NCI-H774 (cell line): ENCODE measurements at places on chromosomes 16 and 17.
A peak's percentile ranks its signal among the peaks of the same experiment; 100 is the strongest.

- DNase-seq, result peak; percentile 5
These were observed 465 bp upstream of the PRSS22 start for GRCh38 chr16:2858245-2859025.

DNA sequence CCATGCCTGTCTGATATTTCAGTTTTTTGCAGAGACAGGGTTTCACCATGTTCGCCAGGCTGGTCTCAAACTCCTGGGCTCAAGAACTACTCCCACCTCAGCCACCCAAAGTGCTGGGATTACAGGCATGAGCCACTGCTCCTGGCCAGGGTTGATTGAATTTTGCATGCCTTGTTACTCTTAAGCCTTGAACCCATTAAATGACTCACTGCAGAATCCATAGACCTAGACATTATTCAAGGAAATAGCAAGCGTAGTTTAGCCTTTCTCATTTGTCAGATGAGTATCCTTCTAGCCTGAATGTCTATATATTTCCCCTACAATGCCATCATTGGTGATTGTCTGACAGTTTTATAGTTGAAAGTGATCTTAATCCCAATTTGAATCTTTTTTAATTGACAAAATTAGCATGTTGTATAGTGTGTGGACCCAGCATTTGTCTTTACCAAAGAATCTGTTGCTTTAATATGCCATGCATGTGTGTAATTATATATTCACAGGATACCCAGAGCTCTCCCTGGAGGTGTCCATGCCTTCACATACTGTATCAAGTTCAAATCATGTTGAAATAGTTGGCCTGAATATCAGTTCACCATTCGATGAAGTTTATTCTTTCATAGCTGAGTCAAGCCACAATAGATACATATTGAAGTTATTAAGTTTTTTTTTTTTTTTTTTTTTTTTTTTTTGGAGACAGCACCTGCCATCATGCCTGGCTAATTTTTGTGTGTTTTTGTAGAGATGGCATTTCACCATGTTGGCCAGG is 321.0 kb downstream of the CPPED1 start:
- no peak for DNase-seq

GRCh38 chr16:69935740-69936139 is 15.4 kb upstream of the CLEC18A start:
- DNase-seq, result no peak

- DNase-seq, result no peak
These were observed 133.2 kb downstream of the MSI2 start for GRCh38 chr17:57389473-57389872.

DNA sequence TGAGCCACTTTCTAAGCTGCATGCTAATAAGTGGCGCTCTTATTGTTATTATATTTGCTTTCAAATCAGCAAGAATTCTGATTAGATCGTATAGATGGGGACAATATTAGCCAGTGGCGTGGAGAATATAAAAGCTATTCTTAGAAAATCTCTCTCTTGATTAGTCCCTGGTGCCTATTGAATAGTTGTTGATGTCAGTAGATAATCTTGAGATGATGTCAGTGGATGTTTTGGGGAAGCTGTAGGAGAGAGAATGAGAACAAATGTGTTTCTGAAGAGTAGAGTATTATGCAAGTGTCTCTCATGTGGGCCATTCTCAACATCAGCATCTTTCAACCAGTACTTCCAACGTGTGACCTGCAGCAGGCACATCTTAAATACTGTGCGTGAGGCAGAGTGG is 445.7 kb downstream of the GRIN2A start:
- no peak for DNase-seq

DNA sequence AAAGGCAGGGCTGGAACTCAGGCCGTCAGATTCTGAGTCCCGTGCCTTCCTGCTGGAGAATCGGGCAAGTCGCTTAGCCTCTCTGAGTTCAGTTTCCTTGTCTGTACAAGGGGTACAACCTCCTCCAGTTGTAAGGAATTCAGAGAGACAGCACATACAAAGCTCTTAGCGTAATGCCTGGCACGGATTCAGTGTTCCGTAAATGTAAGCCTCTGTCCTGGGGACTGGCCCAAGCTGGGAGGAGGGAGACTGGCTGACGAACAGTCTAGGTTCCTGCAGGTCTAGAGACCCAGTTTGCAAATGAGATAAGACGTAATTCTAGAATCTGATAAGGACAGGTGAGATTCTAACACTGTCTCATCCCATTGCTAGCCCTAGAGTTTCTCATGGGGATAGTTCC is 9.9 kb downstream of the METTL22 start:
- no peak for DNase-seq

- DNase-seq, result no peak
These were observed 8.9 kb downstream of the TLE7 start for GRCh38 chr16:71432906-71433305.

- no peak for DNase-seq
These were observed 7.3 kb downstream of the MILR1 start for GRCh38 chr17:64455993-64456885.

- no peak for DNase-seq
These were observed 50.6 kb upstream of the NDRG4 start for GRCh38 chr16:58449306-58449705.

DNA sequence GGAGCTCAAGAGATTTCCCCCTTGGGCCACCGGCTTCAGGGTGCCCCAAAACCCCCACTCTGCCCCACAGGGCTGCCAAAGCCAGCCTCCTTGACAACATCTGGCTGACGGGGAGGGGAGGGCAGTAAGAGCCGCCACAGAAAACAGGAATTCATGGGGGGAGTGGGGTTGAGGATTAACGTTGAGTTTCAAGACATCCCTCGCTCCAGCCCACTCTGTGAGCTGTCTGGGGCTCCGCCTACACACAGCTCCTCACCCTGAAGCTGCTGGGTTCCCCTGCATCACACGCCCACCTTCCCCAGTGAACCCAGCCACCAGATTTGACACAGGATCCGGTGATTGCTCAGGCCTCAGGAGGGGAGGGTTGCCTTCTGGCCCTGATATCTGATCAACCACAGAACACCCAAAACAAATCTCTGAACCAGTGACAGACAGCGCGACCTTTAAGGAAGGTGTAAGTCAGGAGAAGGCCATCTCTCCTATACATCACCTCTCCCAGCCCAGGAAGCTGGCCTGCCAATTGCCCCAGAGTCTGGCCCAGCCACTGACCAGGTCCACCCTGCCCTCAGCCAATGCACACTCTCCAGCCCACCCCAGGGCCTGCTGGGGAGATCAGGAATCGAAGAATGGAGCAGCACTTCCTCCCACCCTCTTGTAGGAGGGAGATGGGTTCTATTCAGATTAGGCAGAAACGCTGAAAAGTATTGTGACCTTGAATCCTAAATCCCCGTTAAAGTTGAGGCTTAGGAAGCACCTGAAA is 132.1 kb downstream of the CLEC16A start:
- no peak for DNase-seq

DNA sequence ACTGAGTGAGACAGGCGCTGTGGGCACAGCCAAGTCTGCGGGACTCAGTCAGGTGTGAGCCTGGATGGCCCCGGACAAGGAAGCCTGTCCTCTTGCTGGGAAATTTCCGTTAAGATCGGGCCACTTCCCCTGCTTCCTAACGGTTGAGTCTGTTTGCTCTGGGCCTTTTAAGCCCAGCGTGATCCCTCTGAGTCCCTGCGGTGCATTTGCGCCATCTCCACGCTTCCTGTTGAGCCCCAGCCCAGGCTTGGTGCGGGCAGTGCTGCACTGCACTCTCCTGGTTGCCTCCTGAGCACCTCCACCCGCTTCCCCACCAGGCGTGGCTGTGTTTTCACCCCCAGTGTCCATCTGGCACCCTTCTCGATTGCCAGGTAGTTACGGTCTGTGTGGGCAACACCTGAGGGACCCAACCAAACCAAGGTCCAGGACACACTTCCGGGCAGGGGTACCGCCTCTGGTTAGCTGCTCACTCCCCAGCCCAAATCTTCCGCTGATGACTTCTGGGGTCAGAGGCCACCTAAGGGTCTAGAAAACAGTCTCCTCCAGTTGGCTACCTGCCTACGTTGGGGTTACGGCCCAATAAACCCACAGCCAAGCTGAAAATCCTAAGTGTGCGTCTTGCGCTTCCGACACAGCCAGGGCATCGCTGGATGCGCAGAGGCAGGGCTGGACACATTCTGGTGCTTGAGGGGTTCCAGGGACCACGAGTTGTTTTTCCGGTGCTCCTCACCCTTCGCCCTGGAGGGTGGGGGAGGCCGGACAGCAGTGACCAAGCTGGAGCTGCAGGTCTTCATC is 1.4 kb upstream of the SLC25A10 start:
- peak; percentile 41 for DNase-seq

DNA sequence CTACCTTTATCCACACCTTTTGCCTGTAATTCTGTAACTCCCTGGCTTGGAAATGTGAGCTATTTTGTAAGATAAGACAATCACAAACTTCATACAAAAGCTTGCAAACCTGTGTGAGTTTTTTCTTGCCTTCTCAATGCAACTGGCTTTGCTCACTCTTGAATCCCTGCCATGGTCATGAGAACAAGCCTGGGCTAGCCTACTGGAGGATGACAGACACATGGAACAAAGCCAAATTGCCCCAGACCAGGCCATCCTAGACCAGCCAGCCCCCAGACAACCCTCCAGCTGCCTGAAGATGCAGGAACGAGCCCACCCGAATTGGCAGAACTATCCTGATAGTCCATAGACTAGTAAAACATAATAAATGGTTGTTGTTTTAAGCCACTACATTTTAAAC is 466.6 kb upstream of the ERCC4 start:
- DNase-seq, result no peak

DNA sequence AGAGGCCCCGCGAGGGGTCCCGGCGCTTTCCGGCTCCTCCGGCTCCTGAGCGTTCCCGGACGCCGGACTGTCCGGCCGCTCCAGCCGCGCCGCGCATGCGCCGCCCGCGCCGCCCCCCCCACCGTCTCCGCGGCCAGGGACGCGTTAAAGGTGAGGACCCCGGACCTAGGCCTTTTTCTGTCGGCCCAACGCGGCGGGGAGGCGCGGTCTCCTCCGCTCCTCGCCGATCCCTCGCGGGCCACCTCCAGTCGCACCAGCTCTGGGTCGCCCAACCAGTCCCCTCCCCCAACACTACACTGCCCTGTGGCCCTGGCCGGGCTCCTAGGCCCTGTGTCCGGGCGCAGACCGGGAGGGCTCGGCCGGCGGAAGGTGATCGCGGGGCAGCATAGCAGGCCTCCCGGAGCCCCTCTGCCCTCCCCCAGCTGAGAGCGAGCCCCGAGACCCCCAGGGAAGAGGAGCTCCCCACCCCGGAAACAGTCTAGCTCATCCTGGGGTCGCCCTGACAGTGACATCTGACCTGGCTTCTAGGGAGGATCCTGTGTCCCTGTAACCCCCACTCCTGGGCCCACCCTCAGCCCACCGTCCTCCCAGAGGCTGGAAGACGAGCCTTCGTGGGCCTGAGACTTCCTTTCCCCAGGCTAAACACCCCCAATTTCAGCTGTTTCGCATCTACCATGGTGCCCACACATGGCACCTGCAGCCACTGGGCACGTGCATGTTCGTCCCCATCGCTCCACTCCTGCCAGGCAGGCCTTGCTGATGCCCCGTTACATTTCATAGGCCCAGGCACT is 14.7 kb upstream of the BCAR1 start:
- peak; percentile 32 for DNase-seq

DNA sequence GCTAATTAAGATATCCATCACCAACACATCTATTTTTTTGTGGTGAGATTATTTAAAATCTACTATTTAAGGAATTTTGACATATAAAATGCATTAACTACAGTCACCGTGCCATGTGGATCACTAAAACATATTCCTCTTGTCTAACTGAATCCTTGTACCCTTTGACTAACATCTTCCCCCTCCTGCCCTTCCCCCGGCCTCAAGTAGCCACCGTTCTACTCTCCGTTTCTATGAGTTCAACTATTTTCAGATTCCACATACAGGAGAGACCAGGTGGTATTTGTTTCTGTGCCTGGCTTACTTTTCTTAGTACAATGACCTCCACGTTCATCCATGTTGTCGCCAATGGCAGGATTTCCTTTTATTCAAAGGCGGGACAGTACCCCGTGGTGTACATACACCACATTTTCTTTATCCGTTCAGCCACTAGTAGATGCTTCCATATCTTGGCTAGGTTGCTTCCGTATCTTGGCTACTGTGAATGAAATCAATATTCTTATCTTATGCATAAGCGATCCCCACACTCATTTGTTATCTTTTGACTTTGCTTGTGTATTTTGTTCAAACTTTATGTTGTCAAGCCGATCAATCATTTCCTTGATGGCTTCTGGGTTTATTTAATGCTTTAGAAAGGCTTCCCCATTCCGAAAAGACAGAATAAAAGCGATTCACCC is 134.7 kb downstream of the KCNJ12 start:
- DNase-seq, result no peak

DNA sequence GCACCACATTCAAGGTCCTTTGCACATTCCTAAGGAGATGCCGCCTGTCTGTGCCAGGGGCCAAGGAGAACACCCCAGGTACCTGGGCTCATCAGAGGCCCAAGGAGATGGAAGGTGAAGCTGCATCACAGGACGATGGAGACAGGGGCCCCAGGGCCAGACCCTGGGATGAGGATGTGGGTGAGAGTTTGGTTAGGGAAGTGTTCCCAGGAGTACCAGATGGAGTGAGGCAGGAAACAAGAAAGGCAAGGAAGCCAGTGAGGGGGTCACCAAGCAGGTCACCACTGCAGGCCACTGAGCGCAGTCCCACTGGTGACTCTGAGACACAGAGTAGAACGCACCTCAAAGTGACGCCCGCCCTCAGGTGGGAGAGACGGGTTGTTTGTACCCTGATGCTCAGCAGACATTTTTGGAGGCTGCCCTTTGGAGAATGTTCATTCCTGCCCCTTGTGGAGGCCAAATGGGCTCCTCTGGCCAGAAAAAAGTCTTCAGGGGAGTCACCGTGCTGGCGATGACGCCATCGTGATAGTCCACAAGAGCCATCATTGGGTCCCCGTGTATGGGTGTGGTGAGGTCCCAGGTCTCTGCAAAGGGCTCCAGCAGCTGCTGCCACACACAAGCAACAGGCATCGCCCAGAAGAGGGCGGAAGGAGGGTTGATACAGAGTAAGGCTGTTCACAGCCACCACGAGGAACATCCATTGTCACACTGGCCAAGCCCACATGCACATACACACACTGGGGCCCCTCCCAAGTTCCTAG is 57.5 kb downstream of the BEAN1 start:
- DNase-seq, result no peak

DNA sequence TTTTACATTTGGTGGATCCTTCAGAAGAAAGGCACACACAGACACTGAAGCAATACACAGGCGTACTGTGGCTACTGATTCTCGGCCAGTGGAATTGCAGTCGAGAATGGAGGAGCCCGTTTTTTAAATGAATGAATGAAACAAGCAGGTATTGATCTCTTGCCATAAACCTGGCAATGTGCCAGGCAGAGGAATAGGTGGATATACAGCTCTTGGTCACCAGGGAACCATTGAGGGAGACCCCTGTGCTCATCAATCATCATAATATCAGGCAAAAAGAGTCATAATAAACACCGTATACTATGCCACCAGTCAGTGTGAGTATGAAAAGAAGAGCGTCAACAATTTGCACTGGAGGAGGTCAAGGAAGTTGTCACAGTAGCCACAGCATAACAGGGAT is 140.3 kb upstream of the FOXF1 start:
- no peak for DNase-seq

- DNase-seq, result peak; percentile 10
These were observed 9.6 kb upstream of the CES1 start for GRCh38 chr16:55842369-55843104.

DNA sequence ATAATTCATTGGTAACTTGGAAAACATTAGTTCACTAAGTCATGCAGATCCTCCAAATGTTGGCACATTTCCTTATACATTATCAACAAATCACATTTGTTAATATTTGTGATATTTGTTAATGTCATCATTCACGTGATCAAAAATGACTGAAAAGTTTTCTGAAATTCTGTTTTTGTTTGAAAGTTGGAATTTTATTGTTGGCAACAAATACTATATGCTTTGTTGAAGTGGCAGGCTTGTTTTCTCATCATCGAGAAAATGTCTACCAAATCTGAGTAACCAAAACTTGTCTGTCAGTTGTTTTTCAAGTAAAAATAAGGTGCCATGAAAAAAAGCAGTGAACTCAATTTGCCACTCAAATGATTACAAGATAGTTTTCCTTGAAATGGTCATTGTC is 62.8 kb downstream of the NACA2 start:
- no peak for DNase-seq
